ENCODE measurements at places on chromosomes 6 and 20. TPM values are rescaled to one million over a fixed set of nuclear protein-coding genes. Genes with fewer than 3 reads are reported as not detected.
A peak's percentile ranks its signal among the peaks of the same experiment; 100 is the strongest.

PGC gene
- 9.9 TPM for polyA plus RNA-seq

C6orf58 gene
- 0.73 TPM for polyA plus RNA-seq

IL17F gene
- polyA plus RNA-seq: not detected

DNA sequence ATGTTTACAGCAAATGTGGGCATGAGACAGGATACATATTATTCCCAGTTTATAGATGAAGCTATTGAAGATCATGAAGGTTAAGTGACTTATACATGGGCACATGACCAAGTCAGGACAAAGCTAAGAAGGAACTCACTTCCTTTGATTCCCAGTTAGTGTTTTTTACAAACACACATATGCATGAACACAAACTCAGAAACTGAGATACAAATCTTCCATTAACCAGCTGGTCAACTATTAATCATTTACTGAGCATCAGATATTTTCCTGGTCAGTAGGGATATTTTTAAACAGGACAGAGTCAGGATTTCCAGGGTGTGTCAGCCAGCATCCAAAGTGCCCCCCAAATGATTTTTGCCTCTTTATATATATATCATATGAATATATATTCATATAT lies 222.2 kb downstream of the OGFRL1 start:
- DNase-seq: no peak
- no peak overlapping the region for H3K4me3 ChIP-seq
- no peaks in the 10 kb centered on the region for H3K36me3 ChIP-seq

DNA sequence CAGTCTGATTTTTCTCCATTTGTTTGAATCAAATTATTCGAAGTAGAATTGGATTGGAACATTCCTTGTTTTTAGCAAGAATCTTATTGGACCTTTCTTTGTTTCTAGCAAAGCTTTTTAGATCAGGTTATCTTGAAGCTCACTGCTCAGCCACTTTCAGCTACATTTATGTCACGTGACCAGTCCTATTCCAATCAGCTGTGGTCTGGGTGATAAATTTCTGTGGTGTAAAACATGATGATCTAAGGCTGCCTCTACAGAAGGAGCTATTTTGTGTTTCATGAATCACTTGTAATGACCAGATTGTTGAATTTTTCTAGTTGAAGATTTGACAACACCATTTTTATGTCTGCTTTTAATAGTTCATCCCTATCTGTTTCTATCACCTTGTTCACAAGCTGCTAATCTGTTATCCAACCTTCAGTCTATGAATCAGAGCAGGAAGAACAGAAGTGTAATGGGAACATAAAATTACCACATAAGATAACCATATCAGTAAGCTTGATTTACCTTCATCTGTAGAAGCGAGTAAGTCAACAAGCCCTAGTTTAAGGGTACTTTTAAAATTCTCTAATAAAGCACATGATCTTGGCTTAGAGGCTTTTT lies 101.0 kb upstream of the MAP3K7 start:
- H3K27ac ChIP-seq: no peak overlapping the region
- H3K4me3 ChIP-seq: no peak overlapping the region
- DNase-seq: no peak
- no peaks in the 10 kb centered on the region for H3K27me3 ChIP-seq
- no peaks in the 10 kb centered on the region for H3K4me1 ChIP-seq

GRCh38 chr6:25922301-25922700 lies 8.2 kb downstream of the SLC17A2 start:
- H3K27ac ChIP-seq: no peak overlapping the region
- no peaks in the 10 kb centered on the region for H3K4me1 ChIP-seq
- DNase-seq: no peak
- H3K27me3 ChIP-seq: no peaks in the 10 kb centered on the region

DNA sequence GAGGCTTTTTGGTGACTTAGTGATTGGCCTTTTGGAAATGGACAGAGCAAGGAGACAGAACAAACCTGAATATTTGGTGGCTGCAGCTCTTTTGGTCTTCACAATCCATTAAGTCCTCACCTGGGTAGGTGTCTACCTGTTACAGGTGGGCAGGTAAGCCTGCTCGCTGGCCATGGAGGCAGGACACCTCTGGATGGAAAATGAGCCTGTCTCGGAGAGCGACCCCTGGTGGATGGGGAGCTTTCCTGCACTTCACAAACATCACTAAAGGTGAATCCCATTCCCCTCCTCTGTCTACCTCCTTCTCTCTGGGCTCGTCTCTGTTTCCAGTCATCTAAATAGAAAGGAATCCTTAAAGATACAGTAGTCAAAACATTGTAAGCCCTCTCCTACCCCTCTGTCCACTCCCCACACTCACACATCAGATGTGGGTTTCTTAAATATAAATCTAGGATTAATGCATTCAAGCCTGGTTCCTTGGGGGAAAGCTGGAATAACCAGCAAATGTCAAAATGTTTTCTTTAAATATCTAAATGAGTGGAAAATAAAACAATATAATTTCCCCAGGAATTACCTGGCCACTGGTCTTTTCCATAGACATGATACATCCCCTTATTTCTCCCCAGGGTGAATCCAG lies 304.9 kb downstream of the CDH26 start:
- no peaks in the 10 kb centered on the region for H3K36me3 ChIP-seq
- no peaks in the 10 kb centered on the region for H3K27me3 ChIP-seq
- H3K27ac ChIP-seq: no peak overlapping the region
- DNase-seq: peak; percentile 15
- no peaks in the 10 kb centered on the region for H3K4me1 ChIP-seq

GRCh38 chr6:57313711-57314471 lies 3.5 kb upstream of the PRIM2 start:
- no peak overlapping the region for H3K4me3 ChIP-seq
- H3K27ac ChIP-seq: peak overlapping the region; percentile 71
- no peaks in the 10 kb centered on the region for H3K27me3 ChIP-seq
- H3K36me3 ChIP-seq: no peaks in the 10 kb centered on the region
- peaks cover 12% of the 10 kb centered on the region for H3K4me1 ChIP-seq

GRCh38 chr20:23449421-23449820 lies 3.3 kb downstream of the CST11 start:
- H3K36me3 ChIP-seq: no peaks in the 10 kb centered on the region
- no peak overlapping the region for H3K27ac ChIP-seq
- no peaks in the 10 kb centered on the region for H3K4me1 ChIP-seq
- DNase-seq: no peak

- no peak overlapping the region for H3K27ac ChIP-seq
- H3K4me1 ChIP-seq: peaks cover 11% of the 10 kb centered on the region
- no peaks in the 10 kb centered on the region for H3K36me3 ChIP-seq
- no peak for DNase-seq
- H3K4me3 ChIP-seq: no peak overlapping the region
These were observed 27.6 kb upstream of the LY86 start for GRCh38 chr6:6560909-6561308.

DNA sequence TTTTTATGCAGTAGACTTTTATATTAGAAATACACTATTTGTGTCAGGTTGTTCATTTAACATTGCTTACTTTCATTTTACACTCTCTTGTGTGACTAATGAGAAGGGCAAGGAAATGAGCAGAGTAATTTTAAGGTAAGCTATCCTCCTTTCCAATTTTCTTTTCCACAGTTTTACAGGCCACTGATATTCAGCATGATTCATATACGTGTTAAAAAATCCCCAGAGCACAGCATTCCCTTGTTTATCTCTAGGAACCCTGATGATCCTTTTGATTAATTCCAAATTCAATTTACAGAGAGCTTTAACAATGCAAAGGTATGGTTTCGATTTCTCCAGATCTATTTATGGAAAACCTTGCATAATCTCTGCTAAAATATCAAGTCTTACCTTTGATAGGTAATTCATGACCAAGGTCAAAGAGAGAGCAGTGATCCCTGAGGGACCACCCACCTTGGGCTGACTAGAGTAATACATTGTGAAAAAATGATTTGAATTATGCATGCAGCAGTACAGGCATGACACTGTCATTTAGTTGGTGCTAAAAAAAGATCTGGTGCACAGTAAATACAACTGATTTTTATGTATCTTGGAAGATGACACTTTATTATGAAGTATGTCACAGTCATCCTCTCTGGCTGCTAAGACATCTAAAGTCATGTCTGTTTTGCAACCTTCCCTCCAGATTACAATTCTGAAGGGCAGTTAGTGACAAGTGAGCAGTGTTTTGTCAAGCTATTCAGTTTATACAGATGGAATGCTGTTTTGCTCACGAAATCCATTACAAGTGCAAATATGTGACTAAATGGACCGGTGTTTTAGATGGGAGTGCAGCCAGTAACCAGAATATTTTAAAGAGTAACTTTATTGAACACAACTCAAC lies 736.6 kb downstream of the EPHA7 start:
- no peaks in the 10 kb centered on the region for H3K27me3 ChIP-seq
- H3K4me1 ChIP-seq: no peaks in the 10 kb centered on the region
- no peak overlapping the region for H3K4me3 ChIP-seq
- no peaks in the 10 kb centered on the region for H3K36me3 ChIP-seq
- DNase-seq: no peak

- H3K4me1 ChIP-seq: no peaks in the 10 kb centered on the region
- H3K36me3 ChIP-seq: no peaks in the 10 kb centered on the region
- no peaks in the 10 kb centered on the region for H3K27me3 ChIP-seq
These were observed 26.3 kb upstream of the ETV7 start for GRCh38 chr6:36413489-36414480.

DNA sequence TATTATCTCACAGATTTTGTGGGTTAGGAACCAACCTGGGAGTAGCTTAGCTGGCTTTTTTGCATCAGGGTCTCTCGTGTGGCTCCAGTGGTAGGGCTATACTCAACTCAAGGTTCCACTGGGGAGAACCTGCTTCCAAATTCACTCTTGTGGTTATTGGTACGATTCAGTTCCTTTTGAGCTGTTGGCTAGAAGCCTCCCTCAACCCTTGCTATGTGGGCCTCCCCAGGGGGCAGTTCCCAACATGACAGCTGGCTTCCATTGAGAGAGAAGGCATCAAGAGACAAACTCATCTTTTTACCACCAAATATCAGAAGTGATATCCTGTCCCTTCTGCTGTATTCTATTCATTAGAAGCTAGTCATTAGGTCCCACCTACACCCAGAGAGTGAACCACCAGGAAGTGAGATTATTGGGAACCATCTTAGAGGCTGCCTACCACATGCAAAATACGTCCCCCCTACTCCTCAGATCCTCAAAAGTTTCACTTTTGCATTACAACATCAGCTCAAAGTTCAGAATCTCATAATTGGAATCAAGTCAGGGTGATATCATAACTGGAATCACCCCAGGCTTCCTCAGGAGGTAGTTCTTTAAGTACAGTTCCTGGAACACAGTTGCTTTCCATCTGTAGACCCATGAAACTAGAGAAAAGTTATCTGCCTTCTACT lies 30.9 kb downstream of the MKKS start:
- H3K4me1 ChIP-seq: no peaks in the 10 kb centered on the region
- H3K36me3 ChIP-seq: no peaks in the 10 kb centered on the region
- H3K4me3 ChIP-seq: no peak overlapping the region
- no peaks in the 10 kb centered on the region for H3K27me3 ChIP-seq

DNA sequence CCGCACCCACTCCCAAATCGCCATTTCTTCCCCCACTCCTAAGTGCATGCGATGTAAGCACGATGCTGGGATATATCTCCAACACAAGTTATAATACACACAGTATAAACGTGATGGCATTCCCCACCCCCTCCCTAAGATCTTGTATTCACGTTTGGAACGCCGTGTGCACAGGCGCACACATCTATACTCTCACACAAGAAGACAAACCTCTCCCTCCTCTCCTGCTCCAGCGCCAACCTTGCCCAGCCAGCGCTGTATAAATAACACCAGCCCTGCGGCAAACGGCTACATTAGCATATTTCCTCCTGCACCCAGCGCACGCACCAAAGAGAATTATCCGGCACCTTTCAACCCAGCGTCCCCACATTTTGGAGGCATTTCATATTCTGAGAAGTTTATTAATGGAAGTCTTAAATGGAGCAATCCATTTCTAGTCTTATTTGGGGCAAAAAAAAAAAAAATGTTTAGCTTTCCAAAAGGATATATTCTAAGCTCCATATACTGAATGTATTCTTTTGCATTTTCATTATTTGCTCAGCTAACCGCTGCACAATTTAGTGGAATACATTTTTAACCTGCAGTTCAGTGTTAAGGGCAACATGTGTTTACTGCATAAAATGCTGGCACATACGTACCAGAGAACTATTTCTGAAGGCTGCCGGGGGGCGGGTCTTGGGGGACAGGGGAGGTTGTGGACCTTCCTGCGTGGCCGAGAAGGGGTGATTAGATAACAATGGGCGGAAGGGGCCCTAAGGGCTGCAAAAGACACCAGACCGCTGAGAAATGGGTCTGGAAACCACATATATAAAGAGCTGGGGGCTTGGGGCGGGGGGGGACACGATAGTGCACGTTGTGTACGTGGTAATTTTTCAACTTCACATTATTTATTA lies 1.1 kb upstream of the SLC22A23 start:
- H3K27ac ChIP-seq: peak overlapping the region; percentile 26
- peaks cover 68% of the 10 kb centered on the region for H3K27me3 ChIP-seq
- peak overlapping the region; percentile 49 for H3K4me3 ChIP-seq
- H3K4me1 ChIP-seq: peaks cover 4% of the 10 kb centered on the region
- no peak for DNase-seq

DNA sequence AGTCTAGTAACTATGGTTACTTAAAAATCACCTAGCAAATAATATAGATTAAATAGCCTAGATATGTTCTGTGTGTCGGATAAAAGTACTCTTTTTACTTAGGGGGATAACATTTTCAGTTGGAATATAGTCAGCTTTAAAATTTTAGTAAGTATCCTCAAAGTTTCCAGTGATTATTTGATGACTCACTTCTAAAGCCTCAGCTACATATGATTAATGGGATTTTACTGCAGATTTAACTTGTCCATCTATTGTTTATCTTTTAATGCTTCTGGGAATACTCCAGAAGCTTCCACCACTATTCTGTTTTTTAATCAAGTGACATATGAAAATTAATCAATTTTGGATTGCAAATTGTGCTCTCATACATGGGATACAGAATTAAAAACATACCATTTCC lies 8.7 kb upstream of the TENT5A start:
- no peaks in the 10 kb centered on the region for H3K27me3 ChIP-seq
- no peak for DNase-seq
- H3K36me3 ChIP-seq: no peaks in the 10 kb centered on the region
- H3K4me3 ChIP-seq: no peak overlapping the region
- no peak overlapping the region for H3K27ac ChIP-seq
- H3K4me1 ChIP-seq: peaks cover 3% of the 10 kb centered on the region

DNA sequence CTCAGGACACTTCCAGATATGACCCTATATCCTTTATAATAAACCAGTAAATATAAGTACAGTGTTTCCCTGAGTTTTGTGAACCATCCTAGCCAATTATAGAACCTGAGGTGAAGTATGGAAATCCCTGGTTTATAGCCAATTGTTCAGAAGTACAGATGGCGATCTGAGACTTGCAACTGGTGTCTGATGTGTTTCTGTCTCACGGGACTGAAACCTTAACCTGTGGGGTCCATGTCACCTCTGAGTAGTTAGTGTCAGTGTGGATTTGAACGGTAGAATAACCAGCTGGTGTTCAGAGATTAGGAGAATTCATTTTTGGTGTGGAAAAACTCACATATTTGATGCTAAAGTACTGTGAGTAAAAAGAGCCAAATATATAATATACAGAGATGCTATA lies 606.6 kb downstream of the MAFB start:
- no peak overlapping the region for H3K27ac ChIP-seq
- no peaks in the 10 kb centered on the region for H3K36me3 ChIP-seq
- no peaks in the 10 kb centered on the region for H3K27me3 ChIP-seq
- no peak for DNase-seq
- H3K4me3 ChIP-seq: no peak overlapping the region
